IMR-90 (cell line): ENCODE measurements at places on chromosomes 5 and 9. TPM values are rescaled to one million over a fixed set of nuclear protein-coding genes. Genes with fewer than 3 reads are reported as not detected.

- H3K4me3 ChIP-seq, result no peak overlapping the region
- no peak for DNase-seq
- no peaks in the 10 kb centered on the region for H3K36me3 ChIP-seq
- no peak overlapping the region for H3K27ac ChIP-seq
- H3K27me3 ChIP-seq, result no peaks in the 10 kb centered on the region
Observed at GRCh38 chr5:73380041-73380440, 68.5 kb downstream of the FOXD1 start.

GRCh38 chr9:77952635-77953328 lies 78.8 kb downstream of the GNAQ start:
- H3K4me1 ChIP-seq, result peaks cover 11% of the 10 kb centered on the region
- H3K27me3 ChIP-seq, result no peaks in the 10 kb centered on the region
- H3K4me3 ChIP-seq, result no peak overlapping the region
- H3K27ac ChIP-seq, result peak overlapping the region; percentile 84; the same call in 1 of the 2 replicates
- peak; percentile 49 for DNase-seq

GRCh38 chr9:12826924-12827565 lies 52.2 kb downstream of the LURAP1L start:
- no peak overlapping the region for H3K27ac ChIP-seq
- peaks cover 2% of the 10 kb centered on the region; the same call in 1 of the 2 replicates for H3K4me1 ChIP-seq
- peaks cover 6% of the 10 kb centered on the region; the same call in 1 of the 2 replicates for H3K36me3 ChIP-seq
- no peaks in the 10 kb centered on the region for H3K27me3 ChIP-seq
- H3K4me3 ChIP-seq, result no peak overlapping the region
- DNase-seq, result no peak

Gene HDAC3
- total RNA-seq, result 71.7 and 84.2 TPM in 2 replicates

Gene CA9
- 0.54 and 0.56 TPM in 2 replicates for total RNA-seq

- DNase-seq, result no peak
- peak overlapping the region; percentile 9 for H3K4me3 ChIP-seq
- H3K4me1 ChIP-seq, result no peaks in the 10 kb centered on the region
- H3K36me3 ChIP-seq, result no peaks in the 10 kb centered on the region
- H3K27ac ChIP-seq, result no peak overlapping the region
- H3K27me3 ChIP-seq, result peaks cover 55% of the 10 kb centered on the region
Observed at GRCh38 chr9:69325409-69326212, 596 bp downstream of the ENTREP1 start.

DNA sequence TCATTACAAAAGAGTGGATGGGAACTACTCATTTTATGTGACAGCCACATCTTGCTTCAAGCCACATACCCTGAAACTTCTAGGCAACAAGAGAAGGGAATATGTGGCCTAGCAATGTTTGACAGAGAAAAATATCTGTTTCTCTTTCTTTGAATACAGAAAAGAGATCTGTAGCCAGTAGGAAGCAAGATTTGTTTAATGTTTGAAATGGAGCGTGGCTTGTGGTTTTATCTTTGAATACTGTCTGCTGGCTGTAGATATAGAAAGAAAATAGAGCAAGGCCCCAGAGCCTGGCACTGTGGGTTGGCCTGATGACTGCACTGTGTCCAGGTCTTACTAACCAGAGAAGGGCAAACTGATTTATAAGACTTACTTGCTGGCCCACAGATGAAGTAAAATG lies 133.8 kb downstream of the ARHGEF28 start:
- peak; percentile 45 for DNase-seq
- no peak overlapping the region for H3K4me3 ChIP-seq
- H3K27ac ChIP-seq, result peak overlapping the region; percentile 39; the same call in 1 of the 2 replicates
- H3K27me3 ChIP-seq, result no peaks in the 10 kb centered on the region

Gene ZMAT2
- total RNA-seq, result 16.3 and 44.7 TPM in 2 replicates

Gene FOXD4L4
- under 0.01 TPM in 1 of 2 replicates, not detected in the other for total RNA-seq

Gene TMEM8B
- 0.56 and 0.72 TPM in 2 replicates for total RNA-seq

GRCh38 chr9:136631038-136632000 lies 31.4 kb upstream of the EGFL7 start:
- H3K4me1 ChIP-seq, result no peaks in the 10 kb centered on the region
- peaks cover 11% of the 10 kb centered on the region for H3K27me3 ChIP-seq
- H3K27ac ChIP-seq, result no peak overlapping the region
- H3K4me3 ChIP-seq, result no peak overlapping the region
- H3K36me3 ChIP-seq, result no peaks in the 10 kb centered on the region
- DNase-seq, result peak; percentile 76

Gene TUSC1
- total RNA-seq, result 2.0 and 3.1 TPM in 2 replicates

Gene IL33
- not detected in 2 replicates for total RNA-seq

GRCh38 chr9:127311239-127311741 lies 46.7 kb downstream of the GARNL3 start:
- H3K27me3 ChIP-seq, result no peaks in the 10 kb centered on the region
- H3K4me3 ChIP-seq, result no peak overlapping the region
- H3K4me1 ChIP-seq, result peaks cover 5% of the 10 kb centered on the region
- H3K27ac ChIP-seq, result no peak overlapping the region
- peak; percentile 36 for DNase-seq

GRCh38 chr9:36208521-36209253 lies 18.0 kb downstream of the CLTA start:
- peaks cover 80% of the 10 kb centered on the region for H3K36me3 ChIP-seq
- H3K4me1 ChIP-seq, result peaks cover 27% of the 10 kb centered on the region
- H3K4me3 ChIP-seq, result no peak overlapping the region
- DNase-seq, result no peak
- H3K27ac ChIP-seq, result peak overlapping the region; percentile 79; the same call in 1 of the 2 replicates

DNA sequence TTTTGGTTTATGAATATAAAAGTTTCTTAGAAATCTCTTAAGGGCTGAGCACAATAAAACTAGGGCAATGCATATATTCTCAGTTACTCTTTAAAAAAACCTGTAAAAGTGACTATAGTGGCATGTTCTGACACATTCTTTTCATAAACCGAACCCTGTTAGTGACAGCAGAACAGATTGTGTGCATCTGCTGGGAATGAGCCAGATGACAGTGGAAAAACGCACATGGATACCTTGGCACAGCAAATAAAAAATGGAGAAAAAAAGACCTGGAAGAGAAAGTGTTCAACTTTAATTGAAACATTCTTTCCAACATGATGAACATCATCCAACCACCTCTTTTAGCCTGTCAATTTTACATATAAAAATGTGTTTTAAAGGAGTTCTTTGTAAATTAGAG lies 12.7 kb downstream of the MEF2C start:
- DNase-seq, result no peak
- no peak overlapping the region for H3K4me3 ChIP-seq
- no peaks in the 10 kb centered on the region for H3K36me3 ChIP-seq
- H3K27me3 ChIP-seq, result no peaks in the 10 kb centered on the region
- H3K4me1 ChIP-seq, result no peaks in the 10 kb centered on the region
- H3K27ac ChIP-seq, result no peak overlapping the region

Gene WDR31
- total RNA-seq, result 0.28 and 0.36 TPM in 2 replicates

DNA sequence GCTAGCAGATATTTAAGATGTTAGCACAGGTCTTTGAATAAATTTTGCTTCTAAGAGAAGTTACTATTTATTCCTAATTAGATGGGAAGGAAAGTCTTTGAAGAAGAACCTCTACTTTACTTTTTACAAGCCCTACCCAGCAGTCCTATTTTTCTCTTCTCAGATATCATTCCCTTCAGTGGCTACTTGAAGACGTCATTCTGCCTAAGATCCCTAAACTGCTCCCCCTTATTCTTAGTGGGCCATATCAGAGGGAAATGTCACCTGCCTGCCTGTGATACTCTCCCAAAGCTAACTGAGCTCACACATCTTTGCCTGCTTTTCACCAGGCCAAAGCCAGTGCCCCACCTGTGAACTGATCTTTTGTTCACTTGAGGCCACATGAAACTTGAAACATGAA lies 16.5 kb upstream of the TMED9 start:
- DNase-seq, result no peak
- H3K4me3 ChIP-seq, result no peak overlapping the region
- H3K4me1 ChIP-seq, result no peaks in the 10 kb centered on the region

GRCh38 chr5:56640763-56641406 lies 174.5 kb upstream of the MAP3K1 start:
- H3K27me3 ChIP-seq, result 0 out of 2 replicates have a peak, but pooled peaks cover 2% of the 10 kb centered on the region
- no peaks in the 10 kb centered on the region for H3K36me3 ChIP-seq

- no peaks in the 10 kb centered on the region for H3K36me3 ChIP-seq
- DNase-seq, result no peak
- no peaks in the 10 kb centered on the region; the same call in 1 of the 2 replicates for H3K27me3 ChIP-seq
- no peaks in the 10 kb centered on the region for H3K4me1 ChIP-seq
- no peak overlapping the region for H3K27ac ChIP-seq
Observed at GRCh38 chr5:7391814-7392692, 3.9 kb upstream of the ADCY2 start.

GRCh38 chr5:89606939-89607534 lies 724.1 kb upstream of the MEF2C start:
- H3K4me1 ChIP-seq, result no peaks in the 10 kb centered on the region
- H3K4me3 ChIP-seq, result no peak overlapping the region
- no peaks in the 10 kb centered on the region for H3K27me3 ChIP-seq
- no peak overlapping the region for H3K27ac ChIP-seq
- no peak for DNase-seq

GRCh38 chr5:10726179-10726912 lies 34.7 kb downstream of the DAP start:
- peaks cover 27% of the 10 kb centered on the region for H3K4me1 ChIP-seq
- H3K27ac ChIP-seq, result peak overlapping the region; percentile 59
- H3K4me3 ChIP-seq, result no peak overlapping the region
- peaks cover 8% of the 10 kb centered on the region for H3K36me3 ChIP-seq

Gene LECT2
- total RNA-seq, result not detected in 2 replicates

Gene KLHL9
- total RNA-seq, result 46.4 and 68.6 TPM in 2 replicates

DNA sequence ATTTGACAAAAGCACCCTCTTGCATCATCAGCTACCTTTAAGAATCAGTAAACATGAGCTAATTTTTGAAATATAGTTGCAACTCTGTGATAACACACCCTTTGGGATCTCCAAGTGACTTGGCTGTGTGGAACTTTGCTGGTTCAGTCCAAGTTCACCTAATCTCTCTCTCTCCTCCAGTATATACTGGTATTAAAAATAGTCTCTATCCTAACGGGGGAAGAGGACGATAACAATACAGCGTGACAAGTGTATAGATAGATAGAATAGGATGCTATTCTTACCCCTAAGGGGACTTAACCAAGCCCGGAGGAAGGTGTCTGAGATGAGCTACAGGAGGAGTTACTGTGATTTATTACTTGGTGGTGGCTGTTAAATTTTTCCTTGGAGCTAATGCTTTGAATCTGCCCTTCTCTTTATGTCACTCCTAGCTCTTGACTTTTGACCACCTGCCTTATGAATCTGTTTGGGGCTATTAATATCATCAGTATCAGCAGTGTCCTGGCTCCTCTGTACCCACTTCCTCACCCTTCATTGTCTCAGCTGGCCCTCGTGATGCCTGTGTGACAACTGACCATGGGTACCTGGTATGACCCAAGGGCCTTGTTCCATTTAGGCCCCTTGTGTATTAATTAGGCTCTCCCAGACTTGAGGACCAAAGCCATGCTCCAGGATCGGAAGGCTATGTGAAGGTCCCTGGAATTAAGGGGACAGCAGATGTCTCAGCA lies 223.9 kb downstream of the SREK1 start:
- no peak for DNase-seq
- no peak overlapping the region for H3K4me3 ChIP-seq
- no peak overlapping the region for H3K27ac ChIP-seq
- H3K4me1 ChIP-seq, result no peaks in the 10 kb centered on the region
- H3K27me3 ChIP-seq, result no peaks in the 10 kb centered on the region
- no peaks in the 10 kb centered on the region for H3K36me3 ChIP-seq

DNA sequence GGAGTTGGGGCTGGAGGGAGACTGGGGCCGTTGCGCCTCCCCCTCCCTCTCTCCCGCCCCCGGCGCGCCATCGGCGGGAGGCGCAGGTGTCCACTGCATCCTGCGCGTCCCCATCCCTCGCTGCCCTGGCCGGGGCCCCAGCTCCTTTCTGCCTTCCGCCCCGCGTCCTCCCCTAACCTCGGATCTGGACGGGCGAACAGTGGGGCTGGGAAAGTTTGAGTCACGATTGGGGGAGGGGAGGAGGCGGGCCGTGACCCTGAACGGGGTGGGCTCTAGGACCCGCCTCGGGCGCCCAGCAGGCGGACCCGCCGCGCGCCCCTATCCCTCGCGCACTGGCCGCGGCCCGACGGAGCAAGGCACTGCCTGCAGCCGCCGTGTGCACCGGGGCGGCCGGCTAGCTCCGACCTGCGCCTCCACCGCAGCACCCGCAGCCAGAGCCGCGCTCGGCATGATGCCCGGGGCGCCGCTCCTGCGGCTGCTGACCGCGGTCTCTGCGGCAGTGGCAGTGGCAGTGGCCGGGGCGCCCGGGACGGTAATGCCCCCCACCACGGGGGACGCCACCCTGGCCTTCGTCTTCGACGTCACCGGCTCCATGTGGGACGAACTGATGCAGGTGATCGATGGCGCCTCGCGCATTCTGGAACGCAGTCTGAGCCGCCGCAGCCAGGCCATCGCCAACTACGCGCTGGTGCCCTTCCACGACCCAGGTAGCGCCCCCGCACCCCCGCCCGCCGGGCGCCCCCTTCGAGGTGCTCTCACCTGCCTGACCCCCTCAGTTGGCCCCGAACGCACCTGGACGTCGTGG lies at the start of gene HMCN2:
Gene HMCN2 (plus strand): TSS at position 330 of the 805 bp plus-strand sequence. CDS start 119 bp downstream, at position 449.
- no peaks in the 10 kb centered on the region for H3K36me3 ChIP-seq
- H3K4me3 ChIP-seq, result no peak within 1 kb of the TSS
- H3K27ac ChIP-seq, result no peak within 1 kb of the TSS
- peaks cover 4% of the 10 kb centered on the region; the same call in 1 of the 2 replicates for H3K4me1 ChIP-seq
- no peak for DNase-seq
- H3K27me3 ChIP-seq, result peaks cover 86% of the 10 kb centered on the region

- no peak overlapping the region for H3K27ac ChIP-seq
- no peak for DNase-seq
- no peaks in the 10 kb centered on the region for H3K27me3 ChIP-seq
- H3K4me3 ChIP-seq, result no peak overlapping the region
- peaks cover 4% of the 10 kb centered on the region for H3K4me1 ChIP-seq
- peaks cover 87% of the 10 kb centered on the region for H3K36me3 ChIP-seq
Observed at GRCh38 chr9:128629852-128630545, 26.6 kb downstream of the DYNC2I2 start.

Gene PLCXD3
- under 0.01 TPM in 2 replicates for total RNA-seq

Gene ZBTB26
- total RNA-seq, result 5.8 and 6.1 TPM in 2 replicates

GRCh38 chr5:126995689-126996088 lies 34.7 kb downstream of the MARCHF3 start:
- no peaks in the 10 kb centered on the region for H3K36me3 ChIP-seq
- H3K27ac ChIP-seq, result no peak overlapping the region
- peaks cover 5% of the 10 kb centered on the region for H3K4me1 ChIP-seq
- H3K27me3 ChIP-seq, result no peaks in the 10 kb centered on the region

DNA sequence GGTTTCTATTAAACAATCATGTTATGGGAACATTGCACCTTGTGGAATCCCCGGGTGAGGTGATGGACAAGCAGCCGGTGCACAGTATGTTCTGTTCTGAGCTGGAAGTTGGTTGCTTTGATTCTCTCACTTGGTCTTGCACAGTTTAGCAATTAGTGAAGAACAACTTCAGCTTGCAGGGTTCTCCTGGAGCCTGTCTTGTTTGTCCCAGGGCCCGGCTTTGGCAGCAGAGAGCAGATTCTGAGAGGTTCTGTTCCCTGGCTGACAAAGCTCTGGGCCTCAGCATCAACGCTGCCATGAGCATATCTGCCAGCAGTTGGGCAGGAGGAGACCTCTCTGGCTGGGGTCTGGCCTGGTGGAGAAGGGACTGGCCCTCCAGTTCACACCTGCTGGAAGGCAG lies 16.9 kb downstream of the GADD45G start:
- DNase-seq, result no peak
- H3K4me1 ChIP-seq, result no peaks in the 10 kb centered on the region
- no peaks in the 10 kb centered on the region for H3K36me3 ChIP-seq
- no peak overlapping the region for H3K4me3 ChIP-seq
- H3K27me3 ChIP-seq, result peaks cover 32% of the 10 kb centered on the region; the same call in 1 of the 2 replicates
- H3K27ac ChIP-seq, result no peak overlapping the region
